ENCODE measurements at places on chromosomes 16 and 17.

GRCh38 chr16:25014500-25015147 is 545 bp downstream of the ARHGAP17 start:
- peak; percentile 36 for DNase-seq

DNA sequence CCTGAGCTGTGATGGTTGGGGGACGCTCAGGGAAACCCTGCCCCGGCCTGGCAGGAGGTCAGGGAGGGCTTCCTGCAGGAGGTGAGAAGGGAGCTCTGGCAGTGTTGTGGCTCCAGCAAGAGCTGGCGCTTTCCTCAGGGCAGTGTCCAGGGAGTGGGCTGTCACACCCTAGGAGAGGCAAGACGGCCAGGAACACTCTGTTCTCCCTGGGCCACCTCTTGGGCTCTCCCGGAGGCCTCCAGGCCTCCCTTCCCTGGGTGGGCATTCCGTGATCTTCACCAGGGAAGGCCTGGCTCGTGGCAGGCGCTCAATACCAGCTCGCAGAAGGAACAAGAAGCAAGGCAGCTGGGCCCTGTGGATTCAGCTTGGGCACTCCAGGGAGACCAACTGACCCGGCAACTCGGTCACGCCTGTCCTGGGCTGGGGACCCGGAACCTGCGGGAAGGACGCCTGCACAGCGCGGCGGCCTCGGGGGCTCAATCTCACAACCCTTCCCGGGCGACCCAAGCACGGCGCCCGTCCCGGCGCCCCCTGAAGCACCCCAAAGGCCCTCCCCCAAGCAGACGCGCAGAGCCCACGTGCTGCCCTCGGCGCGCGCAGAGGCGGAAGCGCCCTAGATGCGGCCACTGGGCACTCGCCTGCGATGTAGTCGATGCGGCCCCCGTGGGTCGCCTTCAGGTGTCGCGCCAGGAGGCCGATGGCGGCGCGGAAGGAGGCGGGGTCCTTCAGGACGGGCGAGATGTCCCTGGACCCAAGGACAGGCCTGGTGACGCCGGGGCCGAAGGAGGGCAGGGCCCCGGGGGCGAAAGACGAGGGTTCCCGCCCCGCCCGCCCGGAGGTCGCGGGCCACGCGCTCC is 588 bp downstream of the APRT start:
- peak; percentile 51 for DNase-seq

- DNase-seq = peak; percentile 52
Measured at GRCh38 chr17:59914274-59914854, 21.4 kb downstream of the RPS6KB1 start.

DNA sequence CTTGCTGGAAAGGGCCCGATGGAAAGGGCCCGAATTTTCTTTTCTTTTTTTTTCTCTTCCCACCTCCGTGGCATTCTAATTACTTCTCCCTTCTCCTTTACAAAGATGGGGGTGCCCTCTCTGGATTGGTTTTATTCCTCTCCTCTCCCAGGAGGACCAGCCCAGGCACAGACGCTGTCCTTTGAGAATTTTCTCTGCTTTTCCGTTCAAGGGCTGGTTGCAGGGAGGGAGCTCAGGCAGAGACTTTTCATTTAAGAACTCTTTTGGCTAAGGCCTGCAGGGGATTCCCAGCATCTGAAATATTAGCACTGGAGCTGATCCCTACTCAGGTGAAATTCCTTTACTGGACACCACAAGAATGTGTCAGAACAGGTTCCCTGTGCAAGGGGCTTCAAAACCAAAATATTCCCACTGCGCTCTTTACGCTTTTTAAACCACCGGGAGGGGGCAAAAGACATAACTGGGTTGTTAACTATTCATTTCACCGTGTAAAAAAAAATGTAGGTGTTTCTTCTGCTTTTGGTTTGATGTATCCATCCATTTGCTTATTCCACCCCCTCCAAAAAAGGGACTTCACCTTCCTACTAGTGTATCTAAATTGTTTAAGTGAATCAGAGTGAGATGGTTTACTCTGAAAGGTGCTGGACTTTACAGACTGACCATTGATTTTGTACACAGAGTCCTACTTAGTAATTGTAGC is 1.4 kb downstream of the NFAT5 start:
- peak; percentile 7 for DNase-seq

- no peak for DNase-seq
Measured at GRCh38 chr17:1907216-1907631, 77.4 kb downstream of the RPA1 start.

DNA sequence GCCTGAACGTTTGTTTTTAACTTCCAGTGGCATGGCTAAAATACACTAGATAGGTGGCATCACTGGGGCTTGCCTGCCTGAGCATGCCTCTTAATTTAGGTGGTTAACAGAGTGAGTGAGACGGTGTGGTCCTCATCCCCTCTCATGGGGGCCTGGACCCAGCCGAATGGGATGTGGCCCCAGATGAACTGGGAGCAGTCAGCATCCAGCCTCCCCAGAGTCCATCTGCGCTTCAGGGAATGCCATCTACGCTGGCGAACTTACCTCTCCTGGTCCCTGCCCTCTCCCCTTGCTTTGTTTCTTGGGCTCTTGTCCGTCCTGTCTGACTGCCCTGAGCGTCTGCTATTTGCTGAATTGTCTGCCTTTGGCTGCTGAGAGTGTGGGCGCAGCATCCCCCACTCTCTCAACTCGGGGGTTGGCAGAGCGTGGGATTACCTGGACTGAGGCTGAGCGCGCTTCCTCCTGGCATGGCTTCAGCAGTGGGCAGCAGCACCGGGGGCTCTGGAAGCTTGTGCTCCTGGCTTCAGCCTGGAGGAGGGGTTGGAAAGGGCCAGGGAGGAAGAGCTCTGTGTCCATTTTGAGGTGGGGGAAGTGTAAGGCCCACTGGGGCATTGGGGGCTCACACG is 2.1 kb downstream of the RAB40C start:
- DNase-seq = no peak

DNA sequence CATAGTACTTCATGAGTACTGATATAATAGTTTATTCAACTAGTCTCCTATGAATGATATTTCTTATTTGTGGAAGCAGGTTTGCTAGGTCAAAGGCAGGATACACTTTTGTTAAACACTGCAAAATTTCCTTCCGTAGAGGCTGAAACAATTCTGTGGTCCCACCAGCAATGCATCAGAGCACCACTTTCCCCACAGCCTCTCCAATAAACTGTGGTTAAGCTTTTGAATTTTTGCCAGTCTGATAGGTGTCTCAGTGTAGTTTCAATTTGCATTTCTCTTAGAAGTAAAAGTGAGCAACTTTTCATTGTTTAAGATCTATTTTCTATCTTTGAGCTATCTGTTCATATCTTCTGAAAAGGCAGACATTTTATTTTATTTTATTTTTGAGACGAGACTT is 36.4 kb upstream of the CORO6 start:
- DNase-seq = no peak

DNA sequence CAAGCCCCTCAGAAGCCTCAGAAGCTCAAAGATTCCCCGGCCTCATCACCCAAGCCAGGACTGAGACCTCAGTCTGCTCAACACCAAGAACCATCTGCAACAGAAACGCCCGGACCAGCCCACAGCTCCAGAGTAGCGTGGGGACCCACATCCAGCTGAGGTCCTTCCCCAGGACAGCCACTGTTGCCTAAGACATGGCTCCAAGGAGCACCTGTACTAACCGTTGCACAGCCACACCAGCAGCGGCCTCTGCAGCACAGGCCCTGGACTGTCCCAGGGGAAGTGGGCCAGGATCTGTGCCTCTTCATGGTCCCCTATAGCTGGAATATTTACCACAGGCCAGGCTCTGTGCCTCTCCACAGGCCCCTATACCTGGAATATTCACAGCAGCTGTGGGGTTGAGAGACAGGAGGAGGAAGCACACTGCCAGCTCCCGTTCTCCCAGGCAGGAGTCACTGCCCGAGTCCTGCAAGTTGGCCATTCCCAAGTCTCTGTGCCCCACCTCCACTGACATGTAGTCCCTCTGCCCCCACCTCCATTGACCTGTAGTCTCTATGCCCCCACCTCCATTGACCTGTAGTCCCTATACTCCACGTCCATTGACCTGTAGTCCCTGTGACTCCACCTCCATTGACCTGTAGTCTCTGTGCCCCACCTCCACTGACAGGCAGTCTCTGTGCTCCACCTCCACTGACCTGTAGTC is 38.5 kb downstream of the RPH3AL start:
- no peak for DNase-seq

Measured in NCI-H2227 treated with DMSO at 0.1 percent for 48 hours (cell line).